Stimulated activated CD8-positive, alpha-beta memory T cell treated with anti-CD3 and anti-CD28 coated beads, Interleukin-7, amount 100 ng/mL, for 48 hours (primary cell): ENCODE measurements at places on chromosomes 1 and 21.
A peak's percentile ranks its signal among the peaks of the same experiment; 100 is the strongest.

GRCh38 chr1:21594935-21595897, 73.9 kb downstream of the RAP1GAP start:
- peak; percentile 43 for DNase-seq

DNA sequence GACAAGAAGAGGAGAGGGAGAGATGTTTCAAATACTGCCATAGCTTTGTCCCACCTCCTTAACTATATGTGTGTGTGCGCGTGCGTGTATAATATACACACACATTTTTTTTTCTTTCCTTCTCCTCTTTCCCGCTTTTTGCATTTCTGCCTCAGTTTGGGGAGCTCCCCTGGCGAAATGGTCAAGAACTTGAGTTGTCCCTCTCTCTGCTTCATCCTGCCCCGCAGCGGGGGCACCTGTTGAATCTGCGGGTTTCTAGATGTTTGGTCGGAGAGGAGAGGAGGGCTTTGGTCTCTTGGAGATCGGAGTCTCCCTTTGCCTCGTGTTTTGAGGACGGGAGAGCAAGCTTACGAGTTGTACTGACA, 504 bp downstream of the SCCPDH start:
- DNase-seq: no peak

- DNase-seq: no peak
Observed at GRCh38 chr21:35503671-35504070, 454.6 kb upstream of the RUNX1 start.

DNA sequence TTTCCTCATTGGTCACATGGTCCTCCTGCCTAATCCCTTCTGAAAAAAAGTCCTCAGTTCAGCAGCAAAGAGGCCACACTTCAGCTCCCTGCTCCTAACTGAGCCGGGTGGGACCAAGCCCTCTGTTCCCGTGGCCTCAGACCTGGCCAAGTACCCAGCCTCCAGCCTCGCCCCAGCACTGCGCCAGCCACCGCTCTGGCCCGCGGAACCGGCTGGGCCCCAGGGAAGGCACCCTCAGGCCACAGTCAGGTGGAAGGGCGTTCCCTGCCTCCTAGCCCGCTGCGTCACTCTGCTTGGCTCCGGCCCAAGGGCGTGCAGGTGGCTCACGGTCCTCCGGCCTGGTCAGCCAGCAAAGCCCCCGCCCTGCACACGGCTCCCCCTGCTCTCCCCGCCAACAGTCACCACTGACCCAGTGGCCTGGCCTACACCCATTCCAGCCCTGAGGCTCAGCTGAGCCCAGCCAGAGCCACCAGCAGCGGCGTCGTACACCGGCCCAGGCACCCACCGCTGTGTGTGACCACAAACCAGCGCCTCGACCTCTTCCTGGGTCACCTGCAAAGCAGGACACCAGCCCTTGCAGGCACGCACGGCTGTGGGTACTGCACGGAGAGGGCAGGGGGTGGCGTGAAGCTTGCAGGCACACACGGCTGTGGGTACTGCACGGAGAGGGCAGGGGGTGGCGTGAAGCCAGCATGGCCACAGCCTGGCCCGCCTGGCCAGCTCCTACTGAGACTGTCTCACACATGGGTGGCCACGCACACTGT, 19.4 kb downstream of the NADK start:
- no peak for DNase-seq

DNA sequence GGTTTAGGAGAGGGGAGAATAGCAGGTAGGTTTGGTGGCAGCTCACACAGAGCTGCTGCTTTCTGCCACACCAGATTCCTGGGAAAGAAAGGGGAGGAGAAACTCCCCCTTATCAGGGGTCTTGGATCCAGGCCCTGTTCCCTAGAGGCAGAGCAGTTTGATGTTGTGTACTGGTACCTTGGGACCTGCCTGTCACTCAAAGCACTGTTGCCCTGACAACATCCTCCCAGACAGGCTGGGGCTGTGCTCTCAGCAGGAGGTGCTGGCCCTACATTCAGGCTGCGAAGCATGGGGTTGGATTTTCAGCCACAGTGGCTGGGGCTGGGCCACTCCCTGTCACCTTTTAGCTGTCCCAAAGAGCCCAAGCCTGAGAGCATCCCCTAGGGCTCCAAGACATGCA, 188.0 kb downstream of the GRIK3 start:
- no peak for DNase-seq

GRCh38 chr1:16064536-16065268, 8.7 kb downstream of the FAM131C start:
- no peak for DNase-seq

- DNase-seq: no peak
Observed at GRCh38 chr1:14010476-14010875, 310.5 kb downstream of the PRDM2 start.

- no peak for DNase-seq
Observed at GRCh38 chr1:214403431-214403830, 122.5 kb downstream of the SMYD2 start.
